ENCODE measurements at places on chromosomes 5 and 9.

DNA sequence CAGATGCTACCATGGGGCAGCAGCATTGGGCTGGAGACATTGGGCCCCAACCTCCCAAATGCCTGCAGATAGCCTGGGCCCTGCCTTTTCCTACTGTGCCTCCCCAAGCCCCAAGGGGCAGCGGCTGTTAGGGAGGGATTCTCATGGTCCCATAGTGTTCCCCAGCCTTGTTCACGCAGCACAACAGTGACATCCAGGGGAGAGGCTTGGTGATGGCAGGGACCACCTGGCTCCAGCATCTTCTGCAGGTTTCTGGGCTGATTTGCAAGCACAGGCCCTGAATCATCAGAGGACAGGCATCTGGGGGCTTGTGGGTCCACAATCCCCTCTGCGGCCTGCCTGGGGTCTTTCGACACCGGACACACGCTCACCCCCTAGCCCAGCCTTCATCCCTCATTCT is 354.6 kb downstream of the SLIT3 start:
- DNase-seq = peak; percentile 15

- no peak for DNase-seq
Measured at GRCh38 chr5:148012801-148013200, 51.0 kb upstream of the SPINK5 start.

DNA sequence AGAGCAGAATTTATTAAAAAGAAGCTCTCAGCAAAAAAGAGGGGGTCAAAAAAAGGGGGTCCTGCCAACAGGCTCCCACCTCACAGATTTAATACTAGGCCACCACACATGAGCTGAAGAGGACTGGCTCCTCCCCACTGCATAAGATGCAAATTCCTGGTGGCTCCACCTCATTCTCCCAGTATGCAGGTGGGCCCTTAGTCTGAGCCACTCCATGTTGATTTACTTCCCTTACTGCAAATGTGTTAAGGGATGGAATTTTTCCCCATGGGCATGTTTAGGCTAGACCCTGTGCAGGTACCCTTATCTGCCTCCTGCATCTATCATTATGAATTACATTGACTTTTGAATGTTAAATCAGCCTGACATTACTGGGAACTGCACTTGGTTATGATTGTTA is 82.9 kb downstream of the ISOC1 start:
- no peak for DNase-seq

DNA sequence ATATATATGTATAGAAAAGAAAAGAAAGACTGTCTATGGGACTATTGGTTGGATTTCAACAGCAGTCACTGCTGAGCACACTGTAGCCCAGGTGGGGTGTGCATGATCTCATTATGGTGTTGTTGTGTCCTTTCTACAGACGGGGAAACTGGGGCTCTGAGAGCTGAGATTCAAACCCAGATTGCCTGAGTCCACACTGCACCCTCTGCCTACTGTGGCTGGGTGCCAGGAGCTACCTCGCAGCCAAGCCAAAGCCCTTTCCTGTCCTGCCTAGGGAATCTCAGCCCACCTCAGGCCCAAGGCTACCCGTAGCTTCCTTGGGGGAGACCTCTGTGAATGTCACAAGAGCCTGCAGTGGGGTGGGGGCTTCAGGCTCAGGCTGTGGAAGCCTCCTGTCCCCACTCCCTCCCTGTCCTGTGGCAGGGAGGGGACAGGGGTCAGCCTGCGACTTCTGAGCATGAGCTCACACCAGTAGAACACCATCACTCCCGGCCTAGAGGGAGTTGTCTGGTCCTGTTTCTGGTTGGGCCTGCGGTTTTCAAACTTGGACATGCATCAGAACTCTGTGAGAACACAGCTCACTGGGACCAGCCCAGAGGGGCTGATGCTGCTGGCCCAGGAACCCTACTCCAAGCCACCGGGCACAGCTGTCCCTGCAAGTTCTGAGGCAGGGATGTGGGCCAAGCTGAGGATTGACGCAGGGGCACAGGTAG is 7.9 kb upstream of the NINJ1 start:
- DNase-seq = no peak

GRCh38 chr5:65327582-65327981 is 154.1 kb downstream of the ADAMTS6 start:
- DNase-seq = no peak

DNA sequence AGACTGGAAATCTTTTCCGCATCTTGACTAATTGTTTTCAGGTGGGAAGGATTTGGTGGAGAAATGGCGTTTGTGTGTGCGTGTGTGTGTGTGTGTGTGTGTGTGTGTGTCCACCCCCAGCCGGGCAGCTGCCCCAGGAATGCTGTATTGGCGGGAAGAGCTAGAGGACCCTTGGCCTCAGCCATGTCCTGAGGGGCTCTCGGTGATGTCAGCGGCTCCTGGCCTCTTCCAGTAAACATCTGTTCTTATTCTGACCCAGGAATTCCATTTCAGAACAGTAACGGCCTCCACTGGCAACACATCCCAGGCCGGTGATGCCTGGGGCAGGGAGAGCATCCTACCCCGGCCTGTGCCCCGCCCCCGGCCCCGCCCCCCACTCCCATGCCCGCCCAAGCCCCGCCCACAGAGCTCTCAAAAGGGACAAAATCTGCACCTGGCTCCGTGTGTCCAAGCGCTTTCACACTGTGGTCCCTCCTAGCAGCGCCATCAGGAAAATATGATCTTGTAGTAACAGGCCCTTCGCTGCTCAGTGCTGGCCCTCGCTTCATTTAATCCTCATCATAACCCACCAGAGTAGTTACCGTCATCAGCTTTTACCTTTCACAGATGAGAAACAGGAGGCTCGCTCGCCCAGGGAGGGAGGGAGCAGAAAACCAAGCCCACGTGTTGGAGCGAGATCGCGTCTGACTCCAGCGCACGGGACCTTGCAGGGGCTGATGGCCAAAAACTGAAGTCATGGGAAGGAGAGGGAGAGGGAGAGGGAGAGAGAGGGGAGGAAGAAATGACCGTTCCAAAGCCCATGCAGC is 18.9 kb downstream of the ADAMTS2 start:
- DNase-seq = no peak
